NCI-H1436 treated with DMSO at 0.1 percent for 48 hours (cell line): ENCODE measurements at places on chromosomes 16 and 17.

DNA sequence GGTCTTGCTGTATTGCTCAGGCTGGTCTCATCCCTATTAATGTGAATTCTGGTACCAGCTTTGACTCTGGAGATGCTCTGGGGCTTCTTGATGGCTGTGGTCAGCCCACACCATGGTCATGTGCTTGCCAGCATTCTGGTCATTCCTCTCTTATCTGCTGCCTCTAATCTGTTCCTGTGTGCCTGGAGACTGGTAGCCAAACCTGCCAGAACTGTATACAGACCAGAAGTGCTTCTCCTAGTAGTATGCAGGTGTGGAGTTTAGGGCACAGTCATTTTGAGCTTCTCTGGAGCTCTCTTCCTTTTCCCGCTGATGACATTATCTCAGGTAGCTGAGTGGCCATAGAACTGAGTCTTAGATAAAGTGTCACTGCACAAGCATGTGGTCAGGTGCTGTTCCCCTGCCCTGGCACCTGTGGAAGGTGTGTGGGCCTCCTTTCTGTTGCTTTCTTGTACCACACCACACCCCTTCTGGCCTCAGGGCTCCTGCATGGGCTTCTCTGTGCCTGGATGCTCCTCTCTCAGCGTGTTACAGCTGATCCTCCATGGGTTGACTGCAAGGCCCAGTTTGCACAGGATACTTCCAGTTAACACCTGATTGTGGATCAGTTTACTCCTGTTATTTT is 162.7 kb downstream of the SPECC1 start:
- DNase-seq, result no peak

DNA sequence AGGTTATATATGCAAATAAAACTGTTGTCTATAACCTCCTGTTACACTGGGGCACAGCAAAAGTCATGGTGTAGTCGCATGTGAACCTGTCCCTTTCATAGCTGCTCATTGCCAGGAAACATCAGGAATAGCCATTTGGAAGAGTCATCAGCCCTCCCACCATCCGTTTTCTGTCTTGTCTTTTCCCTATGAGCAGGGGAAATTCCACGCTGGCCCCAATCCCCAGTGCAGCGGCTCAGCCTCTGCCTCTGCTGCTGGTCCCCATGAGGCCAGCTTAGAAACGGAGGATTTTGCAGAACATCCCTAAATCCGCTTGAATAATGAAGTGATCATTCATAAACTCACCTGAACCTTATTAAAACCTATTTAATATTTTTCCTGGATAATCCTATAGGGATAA is 10.5 kb downstream of the MAPT start:
- no peak for DNase-seq

DNA sequence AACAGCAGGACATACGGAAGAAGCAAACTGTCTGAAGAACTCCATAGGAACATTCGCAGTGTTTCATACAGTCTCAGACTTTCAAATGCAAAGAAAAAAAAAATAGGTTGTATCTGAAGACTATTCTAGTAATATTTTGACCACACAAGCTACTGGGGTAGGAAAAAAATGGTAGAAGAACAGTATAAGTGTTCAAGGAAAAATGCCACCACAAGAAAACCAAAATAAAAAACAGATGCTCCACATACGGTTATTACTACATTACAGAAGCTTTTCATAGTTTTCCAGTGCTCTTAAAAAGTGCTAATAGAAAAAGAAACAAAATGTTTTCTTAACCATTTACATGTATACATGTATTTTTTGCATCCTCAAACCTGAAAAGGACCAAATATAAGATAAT is 3.7 kb downstream of the NCOR1 start:
- DNase-seq, result no peak

- DNase-seq, result no peak
Observed at GRCh38 chr16:80015566-80015965, 415.0 kb upstream of the MAF start.

GRCh38 chr17:81414756-81415516 is 19.7 kb downstream of the BAHCC1 start:
- DNase-seq, result no peak

DNA sequence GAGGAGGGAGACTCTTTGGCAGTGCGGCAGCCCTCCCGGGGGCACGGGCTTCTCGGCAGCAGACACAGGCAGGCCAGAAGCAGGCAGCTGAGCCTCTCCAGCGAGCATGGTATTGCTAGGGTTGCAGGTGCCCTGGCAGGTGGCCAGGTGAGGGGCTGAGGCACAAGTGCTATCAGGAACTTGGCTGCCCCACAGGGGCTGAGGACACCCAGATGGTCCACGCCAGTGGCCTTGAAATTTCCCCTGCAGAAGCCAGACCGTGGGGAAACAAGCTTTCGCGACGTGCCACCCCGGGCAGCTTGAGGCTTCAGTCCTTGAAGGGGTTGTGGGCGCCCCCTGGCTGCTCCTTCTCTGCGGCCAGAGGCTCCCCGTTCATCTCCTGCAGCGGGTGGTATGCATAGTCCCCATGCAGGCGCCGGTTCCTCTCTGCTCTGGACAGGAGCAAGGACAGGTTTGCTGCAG is 8.5 kb downstream of the NAGPA start:
- DNase-seq, result no peak

GRCh38 chr17:80053102-80053501 is 16.7 kb downstream of the CCDC40 start:
- no peak for DNase-seq

GRCh38 chr16:81189100-81189664 is 49.3 kb upstream of the BCO1 start:
- DNase-seq, result no peak

- no peak for DNase-seq
Observed at GRCh38 chr17:12597895-12598294, 67.8 kb upstream of the MYOCD start.

DNA sequence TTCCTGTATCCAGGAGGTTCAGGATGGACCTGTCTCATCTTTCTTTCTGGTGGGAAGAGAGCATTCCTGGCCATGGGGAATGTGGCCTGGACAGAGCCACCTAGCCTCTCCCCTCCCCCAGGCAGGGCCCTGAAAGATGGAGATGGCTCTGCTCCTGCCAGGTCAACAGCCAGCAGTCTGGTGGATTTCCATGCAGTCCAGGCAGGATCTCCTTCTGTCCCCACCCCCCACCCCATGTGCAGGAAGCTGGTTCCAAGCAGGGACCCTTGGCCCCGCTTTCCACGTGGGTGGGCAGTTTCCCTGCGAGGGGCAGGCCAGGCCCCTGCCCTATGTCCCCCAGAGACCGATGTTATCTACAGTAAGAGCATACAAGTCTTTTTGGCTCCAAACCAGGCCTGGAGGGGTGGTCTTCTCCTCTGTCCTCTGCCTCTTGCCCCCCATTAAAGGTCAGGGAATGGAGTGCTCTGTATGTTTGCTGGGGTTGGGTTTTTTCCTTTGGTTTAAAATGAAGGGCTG is 240.5 kb downstream of the SEC14L1 start:
- no peak for DNase-seq

DNA sequence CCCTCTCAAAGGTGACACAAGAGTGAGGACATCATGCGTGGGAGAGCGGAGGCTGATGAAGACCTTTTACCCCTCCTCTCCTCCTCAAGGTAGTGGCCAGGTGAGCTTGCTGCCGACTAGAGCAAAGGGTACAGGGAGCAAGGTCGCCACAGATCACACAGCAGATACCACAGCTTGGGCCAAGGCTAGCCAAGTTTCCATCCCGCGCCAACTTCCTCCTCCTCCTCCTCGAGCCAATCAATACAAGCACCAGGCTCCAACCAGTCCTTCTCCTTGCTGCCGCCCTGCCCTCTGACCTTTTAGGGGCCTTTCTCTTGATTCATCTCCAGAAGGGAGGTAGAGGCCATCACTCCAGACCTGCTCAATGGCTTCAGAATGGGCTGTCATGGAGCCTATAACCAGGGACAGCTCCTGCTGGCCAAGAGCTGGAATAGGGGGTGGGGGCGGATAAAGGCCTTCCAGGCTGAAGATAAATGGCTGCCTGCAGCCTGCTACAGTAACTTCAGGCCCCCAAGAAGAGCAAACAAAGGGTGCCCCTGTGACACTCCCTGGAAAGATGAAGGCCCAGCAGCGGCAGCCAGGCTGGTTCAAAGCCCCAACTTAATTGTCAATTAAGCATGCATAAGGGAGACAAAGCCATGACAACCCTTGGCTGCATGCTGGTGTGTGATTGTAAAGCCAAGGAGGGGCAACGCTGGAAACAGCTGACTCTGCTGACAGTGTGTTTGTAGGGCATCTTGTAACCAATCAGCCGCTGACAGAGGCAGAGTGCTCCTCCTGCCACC is 17.8 kb downstream of the HNF1B start:
- DNase-seq, result no peak
